ENCODE measurements at places on chromosomes 4 and X.

DNA sequence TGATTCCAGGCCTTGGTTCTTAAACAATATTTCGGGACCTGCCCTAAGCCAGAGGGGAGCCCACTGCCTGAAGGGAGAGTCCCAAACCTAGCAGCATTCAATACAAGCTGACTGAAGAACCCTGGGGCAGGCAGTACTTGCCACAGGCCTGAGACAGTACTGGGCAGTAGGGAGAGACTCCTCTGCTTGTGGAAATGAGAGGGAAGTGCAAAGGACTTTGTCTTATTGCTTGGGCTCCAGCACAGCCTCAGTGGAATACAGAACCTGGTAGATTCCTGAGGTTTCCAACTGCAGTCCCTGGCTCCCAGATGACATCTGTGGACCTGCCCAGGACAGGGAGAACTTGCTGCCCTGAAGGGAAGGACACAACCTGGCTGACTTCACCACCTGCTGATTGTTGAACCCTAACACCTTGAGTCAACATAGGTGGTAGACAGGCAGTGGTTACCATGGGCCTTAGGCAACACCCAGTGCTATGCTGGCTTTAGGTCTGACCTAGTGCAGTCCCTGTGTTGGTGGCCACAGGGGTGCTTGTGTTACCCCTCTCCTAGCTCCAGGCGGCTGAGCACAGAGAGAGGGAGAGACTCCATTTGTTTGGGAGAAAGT, 20.3 kb upstream of the ABCG2 start:
- DNase-seq: no peak

- DNase-seq: no peak
Observed at GRCh38 chr4:2068566-2068965, 9.4 kb downstream of the NAT8L start.

DNA sequence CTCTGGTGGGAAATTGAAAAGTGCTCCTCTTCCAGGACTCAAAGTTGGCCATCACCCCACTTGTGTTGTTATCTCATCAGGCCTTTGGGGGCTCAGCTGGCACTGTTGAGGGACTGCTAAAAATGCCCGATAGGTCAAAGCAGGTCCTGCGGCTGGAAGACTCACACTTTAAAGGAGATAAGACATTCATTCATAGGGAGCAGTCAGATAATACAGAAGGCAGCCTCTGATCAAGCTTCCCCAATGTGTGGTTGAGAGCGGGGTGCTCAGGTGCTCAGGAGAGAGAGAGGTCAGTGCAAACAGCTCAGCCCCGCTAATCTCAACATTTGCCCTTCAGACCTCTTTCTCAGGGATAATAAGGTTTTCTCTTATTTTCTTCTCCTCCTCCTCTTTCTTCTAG, 70.3 kb downstream of the TMEM154 start:
- peak; percentile 66 for DNase-seq

DNA sequence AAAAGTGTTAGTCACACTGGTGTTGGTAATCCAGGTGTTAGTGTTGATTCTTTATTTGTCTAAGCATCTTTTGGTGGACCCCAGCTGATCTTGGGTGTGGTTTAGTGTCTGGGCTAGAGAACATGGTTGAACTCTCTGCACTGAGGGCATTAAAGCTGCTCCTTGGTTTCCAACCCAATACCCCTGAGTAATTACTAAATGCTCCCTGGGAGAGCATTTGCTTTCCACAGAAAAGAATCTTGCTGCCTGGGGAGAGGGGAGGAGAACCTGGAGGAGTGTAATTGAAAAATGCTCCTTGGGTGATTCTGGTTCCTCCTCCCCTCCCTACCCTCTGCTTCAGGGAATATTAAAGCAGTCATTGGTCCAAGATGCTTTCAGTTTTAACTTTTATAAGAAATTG, 3.1 kb downstream of the GUCY1B1 start:
- no peak for DNase-seq

DNA sequence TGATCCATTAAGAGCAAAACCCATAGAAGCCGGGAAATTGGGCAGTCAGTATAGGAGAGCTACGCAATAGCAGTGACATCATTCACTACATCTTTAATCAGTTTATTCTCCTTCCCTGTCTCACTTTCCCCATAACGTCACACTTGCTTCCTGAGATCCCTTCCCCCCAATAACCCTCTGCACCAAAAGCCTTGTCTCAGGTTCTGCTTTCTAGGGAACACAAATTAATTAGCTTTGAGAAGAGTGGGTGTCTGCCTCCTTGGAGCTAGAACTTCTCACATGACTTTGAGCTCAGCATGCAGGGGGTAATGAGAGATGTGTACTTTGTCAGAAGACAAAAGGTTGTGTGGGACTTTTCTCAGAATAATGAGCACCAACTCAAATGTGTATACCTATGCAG, 128.3 kb upstream of the MAOA start:
- DNase-seq: no peak

GRCh38 chr4:8867624-8868320, 3.9 kb downstream of the HMX1 start:
- no peak for DNase-seq

DNA sequence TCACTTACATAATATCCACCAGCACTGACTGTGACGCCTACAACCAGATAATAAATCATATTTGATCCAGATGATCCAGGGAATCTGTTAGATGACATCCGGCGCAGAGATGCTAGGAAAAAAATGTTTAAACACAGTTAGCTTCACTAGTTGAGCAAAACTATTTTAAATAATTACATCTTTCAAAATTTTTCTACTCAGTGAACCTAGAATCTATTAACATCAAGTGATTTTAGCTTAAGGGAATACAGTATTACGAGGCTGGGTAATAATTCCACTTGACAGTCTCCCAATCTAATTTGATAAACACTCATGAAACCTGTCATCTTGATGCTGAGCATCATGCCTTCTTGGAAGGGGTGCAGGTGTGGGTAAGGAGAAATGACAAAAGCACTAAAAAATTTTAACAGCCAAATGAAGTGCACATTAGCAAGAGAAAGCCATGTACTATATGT, 4.7 kb downstream of the MGARP start:
- no peak for DNase-seq

GRCh38 chr4:183504930-183505610, at the start of gene ING2:
TSS of gene ING2 (plus strand) at chr4:183505058. CDS start at chr4:183505196, 138 bp downstream.
- DNase-seq: peak; percentile 80

DNA sequence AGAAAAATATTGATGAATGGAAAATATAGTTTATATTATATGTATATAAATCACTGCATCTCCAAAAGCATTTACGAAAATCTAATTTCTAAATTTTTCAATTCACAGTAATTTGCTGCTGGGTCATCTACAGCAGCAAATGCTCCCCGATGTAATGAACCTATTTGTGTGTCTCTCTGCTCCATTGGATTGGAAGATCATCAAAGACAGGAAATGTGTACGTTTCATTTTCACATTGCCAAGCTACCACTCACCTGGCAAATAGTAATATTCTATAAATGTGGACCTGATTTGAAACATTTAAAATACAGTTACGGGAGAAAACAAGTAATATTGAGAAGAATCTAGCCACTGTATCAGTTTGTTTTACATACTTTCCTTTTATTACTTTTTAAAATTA, 317.7 kb downstream of the PAPSS1 start:
- no peak for DNase-seq

- no peak for DNase-seq
Observed at GRCh38 chr4:185222598-185222997, 13.2 kb downstream of the SNX25 start.

- DNase-seq: peak; percentile 82
Observed at GRCh38 chr4:38672397-38673129, 8.6 kb downstream of the KLF3 start.

DNA sequence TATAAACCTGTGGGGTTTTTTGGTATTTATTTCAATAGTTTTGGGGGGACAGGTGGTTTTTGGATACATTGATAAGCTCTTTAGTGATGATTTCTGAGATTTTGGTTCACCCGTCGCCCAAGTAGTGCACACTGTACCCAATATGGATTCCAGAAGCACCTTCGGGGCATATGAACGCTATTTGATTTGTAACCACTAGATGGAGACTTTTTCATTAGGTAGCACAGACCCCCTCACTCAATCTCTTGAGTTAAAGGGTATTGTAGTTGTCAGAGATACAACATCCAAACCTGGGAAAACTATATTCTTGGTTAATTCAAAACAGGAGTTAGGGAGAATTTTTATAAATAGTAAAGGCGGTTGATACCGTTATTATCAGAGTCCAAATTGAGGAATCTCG, 79.8 kb downstream of the SPANXN3 start:
- peak; percentile 60 for DNase-seq

GRCh38 chrX:68953331-68953730, 124.5 kb downstream of the EFNB1 start:
- DNase-seq: no peak

DNA sequence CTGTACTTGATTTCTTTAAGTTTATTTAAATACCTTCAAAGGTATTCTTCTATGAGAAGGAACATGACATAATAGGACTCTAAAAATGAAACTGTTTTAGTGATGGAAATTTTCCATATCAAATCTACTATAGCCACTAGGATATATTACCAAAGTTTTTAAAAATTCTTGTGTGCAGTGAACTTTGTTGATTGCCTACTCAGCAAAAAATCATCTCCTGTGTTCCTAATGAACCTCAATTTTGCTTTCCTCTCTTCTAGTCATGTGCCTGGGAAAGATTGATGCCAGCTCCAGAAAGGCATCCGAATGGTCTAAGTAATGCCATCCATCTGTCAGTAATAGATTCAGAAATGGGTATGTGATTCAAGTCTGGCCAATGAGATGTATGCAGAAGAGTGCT, 111.1 kb downstream of the ANXA3 start:
- no peak for DNase-seq

DNA sequence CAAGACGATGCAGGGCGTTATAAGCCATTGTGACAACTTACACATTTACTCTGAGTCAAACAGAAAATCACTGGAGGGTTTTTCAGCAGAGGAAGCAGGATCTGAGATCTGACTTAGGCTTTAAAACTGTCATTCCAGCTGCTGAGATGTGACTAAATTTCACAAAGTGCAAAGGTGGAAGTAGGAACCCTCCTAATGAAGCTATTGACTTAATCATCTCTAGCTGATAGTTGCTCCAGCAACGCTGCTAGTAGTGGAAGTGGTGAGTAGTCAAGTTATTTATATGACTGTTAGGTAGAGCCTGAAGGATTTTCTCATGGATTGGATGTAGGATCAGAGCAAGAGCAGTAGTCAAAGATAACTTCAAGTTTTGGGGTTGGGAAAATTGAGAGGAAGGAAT, 218.6 kb downstream of the GRID2 start:
- DNase-seq: no peak
